ENCODE measurements at places on chromosomes 4 and X.
A peak's percentile ranks its signal among the peaks of the same experiment; 100 is the strongest.

- peak; percentile 92 for DNase-seq
Observed at GRCh38 chr4:74682567-74683359, 111.6 kb downstream of the BTC start.

DNA sequence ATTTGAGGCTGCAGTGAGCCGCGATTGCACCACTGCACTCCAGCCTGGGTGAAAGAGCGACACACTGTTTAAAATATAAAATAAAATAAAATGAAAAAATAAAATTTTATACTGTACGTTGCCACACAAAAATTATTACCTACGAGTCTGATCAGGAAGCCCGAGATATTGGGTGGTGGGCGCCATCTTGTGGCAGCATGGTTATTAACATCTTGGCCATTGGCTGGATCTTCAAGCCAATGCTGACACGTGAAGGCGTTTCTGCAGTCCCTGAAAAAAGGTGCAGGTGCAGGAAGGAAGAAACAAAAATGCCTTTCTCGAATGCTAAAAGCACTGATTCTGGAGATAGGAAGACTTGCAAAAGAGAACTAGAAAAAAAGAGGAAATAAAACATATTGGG, 4.9 kb upstream of the TLR8 start:
- DNase-seq: peak; percentile 34

DNA sequence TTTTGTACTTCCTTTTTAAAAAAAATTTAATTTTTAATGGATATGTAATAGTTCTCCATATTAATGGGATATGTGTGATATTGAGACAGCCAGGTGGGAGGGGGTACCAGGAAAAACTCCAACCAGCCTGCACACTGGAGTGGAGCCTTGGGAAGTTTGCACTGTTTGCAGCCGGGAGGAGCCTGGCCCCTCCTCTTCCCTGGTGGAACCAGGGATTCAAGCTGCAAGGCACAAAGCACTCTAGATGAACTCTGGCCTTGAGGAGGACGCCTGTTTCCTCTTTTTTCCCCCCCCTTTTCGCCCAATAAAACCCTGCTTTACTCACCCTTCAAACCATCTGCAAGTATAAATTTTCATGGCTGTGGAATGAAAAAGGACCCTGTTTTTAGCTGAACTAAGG, 48.2 kb upstream of the GC start:
- no peak for DNase-seq

GRCh38 chr4:156191044-156191781, 237.5 kb upstream of the CTSO start:
- DNase-seq: no peak

DNA sequence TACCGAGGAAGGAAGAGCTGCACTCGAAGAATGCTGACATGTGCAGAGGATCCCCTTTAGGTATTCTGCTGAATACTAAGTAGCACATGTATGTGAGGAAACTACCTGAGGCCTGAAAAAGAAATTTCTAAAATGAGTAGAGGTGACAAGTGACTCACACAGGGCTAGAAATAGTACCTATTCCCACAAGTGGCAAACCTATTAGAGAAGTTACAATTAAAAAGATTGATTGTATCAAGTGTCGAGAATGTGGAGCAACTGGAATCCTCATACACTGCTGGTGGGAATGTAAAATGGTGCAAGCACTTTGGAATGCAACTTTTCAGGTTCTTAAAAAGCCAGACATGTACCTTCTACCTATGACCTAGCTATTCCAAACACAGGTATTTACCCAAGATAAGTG, 47.4 kb downstream of the CCSER1 start:
- DNase-seq: no peak

- DNase-seq: no peak
Observed at GRCh38 chrX:101037231-101037630, 14.7 kb downstream of the TRMT2B start.

GRCh38 chrX:28854637-28855036, 267.4 kb downstream of the IL1RAPL1 start:
- no peak for DNase-seq

Measured in fibroblast of skin of right biceps (primary cell).